Activated T-helper 17 cell treated with anti-CD3 and anti-CD28 coated beads, Interleukin-2, amount 50 U/mL, for 72 hours (primary cell): ENCODE measurements at places on chromosomes 2 and 18.

- peak; percentile 76 for ATAC-seq
These were observed 52.2 kb downstream of the CUL3 start for GRCh38 chr2:224532931-224533330.

- ATAC-seq: no peak
These were observed 77.8 kb upstream of the TFCP2L1 start for GRCh38 chr2:121362774-121363173.

- no peak for ATAC-seq
These were observed 60.5 kb downstream of the VWC2L start for GRCh38 chr2:214471382-214471781.

DNA sequence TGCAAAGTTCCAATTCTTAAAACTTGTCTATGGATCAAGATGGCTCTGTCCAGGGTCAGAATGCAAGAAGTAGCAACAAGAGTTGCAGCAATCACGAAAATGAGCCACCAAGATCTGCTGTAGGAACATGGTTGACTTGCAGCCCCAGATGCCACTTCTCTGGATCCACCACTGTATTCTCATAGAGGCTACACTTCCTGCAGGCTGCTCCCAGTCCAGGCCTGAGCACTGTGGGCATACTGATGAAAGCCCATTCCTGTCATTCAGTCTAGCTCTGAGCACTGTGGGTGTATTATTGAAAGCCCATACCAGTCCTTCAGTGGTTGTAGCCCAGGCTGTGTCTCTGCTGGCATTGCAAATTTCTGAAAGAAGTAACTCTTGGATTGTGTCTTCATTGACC, 213.9 kb upstream of the AGAP1 start:
- no peak for ATAC-seq

- ATAC-seq: no peak
These were observed 73.5 kb upstream of the SPTBN1 start for GRCh38 chr2:54382601-54383000.

DNA sequence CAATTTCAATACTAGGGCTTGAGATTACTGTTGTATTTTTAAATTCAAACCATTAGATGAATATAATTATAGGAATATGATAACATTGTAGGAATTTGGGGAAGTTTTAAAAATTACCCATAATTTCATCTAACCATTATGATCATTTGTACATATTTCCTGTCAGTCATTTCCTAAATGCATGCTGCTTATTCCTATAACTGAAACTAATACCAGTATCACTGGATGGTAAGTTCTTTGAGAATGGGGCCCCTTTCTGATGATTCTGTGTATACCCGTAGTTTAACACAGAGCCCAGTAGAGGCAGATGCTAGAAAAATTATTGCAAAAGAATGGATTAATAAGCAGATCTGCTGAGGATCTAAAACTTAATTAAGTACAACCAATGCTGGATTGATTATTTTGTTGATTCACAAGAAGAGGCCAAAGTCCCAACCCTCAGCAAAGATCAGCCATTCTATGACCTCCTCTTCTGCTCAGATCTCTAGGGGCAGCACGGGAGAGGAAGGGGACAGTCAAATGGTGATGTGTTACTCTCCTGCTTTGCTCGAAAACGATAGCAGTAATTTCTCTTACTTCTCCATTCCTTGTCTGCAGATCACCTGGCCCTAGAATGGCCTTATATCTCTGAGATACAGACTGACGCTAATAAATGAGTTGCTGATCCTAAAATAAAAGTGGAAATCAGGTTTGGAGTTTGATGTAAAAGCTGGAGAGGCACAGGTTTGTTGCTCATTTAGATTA, 69.5 kb upstream of the PELI1 start:
- ATAC-seq: peak; percentile 17

GRCh38 chr2:113872201-113872600, 17.7 kb upstream of the ACTR3 start:
- no peak for ATAC-seq
